AML-193 (cell line): ENCODE measurements at places on chromosomes 6 and 20.

DNA sequence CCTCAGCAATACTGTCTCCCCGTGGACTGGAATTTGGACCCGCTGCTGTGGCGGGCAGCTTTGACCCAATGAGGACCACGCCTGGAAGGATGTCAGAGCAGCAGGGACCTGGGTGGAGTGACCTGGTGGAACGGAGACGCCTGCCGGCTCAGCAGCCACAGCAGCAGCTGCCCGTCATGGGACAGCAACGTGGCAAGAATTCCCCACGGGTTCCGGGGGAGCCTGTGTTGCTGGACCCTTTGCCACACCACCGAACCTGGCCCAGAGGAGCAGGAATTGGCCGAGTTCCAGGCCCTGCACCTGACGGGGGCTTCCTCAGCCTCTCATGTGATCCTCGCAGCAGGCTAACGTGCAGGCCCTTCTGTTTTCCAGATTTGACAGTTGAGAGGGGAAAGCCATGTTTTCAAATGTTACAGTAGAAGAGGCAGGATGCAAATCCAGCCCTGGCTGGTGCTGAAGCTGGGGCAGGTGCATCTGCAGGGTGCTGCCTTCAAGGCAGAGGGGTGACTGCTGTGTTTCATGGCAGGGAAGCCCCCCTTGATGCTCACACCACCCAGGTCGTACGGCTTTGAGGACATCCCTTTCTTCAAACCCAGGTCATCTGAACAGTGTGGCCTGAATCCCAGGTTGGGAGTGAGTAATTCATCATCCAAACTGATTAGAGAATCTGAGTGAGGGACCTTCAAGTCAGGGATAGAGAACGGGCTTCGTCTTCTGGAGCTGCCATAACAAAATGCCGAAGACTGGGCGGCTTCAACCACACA lies 93.4 kb downstream of the THBS2 start:
- no peak for DNase-seq

DNA sequence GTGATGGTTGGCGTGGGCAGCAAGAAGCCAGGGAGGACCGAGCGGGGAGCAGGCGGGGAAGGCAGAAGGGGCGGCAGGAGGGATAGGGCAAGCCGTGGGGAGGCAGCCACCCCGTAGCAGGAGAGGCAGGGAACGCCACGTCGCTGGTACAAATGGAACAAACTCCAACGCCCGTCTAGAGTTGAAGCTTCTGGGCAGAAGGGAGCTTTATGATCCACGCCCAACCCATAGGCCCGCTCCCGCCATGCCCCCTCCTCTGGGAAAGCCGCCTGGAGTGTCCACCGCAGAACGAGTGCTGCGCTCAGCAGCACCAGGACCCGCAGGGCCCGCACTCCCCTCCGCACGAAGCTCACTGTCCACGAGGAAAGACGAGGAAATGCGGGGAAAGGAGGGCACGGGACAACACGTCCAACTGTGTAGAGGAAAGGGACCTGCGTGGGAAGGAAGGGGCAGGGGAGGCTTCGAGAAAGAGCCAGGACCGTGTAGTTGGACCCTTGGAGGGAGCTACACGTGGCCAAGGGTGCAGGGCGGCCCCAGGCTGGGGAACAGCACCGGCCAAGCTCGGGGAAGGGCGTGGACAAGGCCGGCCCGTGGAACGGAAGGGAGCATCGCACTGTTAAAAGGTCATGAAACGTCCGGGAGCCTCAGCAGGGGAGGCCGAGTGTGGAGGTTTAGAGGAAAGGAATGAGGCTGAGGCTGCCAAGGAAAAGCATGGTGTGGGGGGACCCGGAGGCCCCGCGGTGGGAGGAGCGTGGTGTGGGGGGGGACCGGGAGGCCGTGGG lies 204.0 kb downstream of the DLL1 start:
- DNase-seq, result no peak

GRCh38 chr6:27505209-27506027 lies 32.5 kb upstream of the ZNF184 start:
- no peak for DNase-seq

DNA sequence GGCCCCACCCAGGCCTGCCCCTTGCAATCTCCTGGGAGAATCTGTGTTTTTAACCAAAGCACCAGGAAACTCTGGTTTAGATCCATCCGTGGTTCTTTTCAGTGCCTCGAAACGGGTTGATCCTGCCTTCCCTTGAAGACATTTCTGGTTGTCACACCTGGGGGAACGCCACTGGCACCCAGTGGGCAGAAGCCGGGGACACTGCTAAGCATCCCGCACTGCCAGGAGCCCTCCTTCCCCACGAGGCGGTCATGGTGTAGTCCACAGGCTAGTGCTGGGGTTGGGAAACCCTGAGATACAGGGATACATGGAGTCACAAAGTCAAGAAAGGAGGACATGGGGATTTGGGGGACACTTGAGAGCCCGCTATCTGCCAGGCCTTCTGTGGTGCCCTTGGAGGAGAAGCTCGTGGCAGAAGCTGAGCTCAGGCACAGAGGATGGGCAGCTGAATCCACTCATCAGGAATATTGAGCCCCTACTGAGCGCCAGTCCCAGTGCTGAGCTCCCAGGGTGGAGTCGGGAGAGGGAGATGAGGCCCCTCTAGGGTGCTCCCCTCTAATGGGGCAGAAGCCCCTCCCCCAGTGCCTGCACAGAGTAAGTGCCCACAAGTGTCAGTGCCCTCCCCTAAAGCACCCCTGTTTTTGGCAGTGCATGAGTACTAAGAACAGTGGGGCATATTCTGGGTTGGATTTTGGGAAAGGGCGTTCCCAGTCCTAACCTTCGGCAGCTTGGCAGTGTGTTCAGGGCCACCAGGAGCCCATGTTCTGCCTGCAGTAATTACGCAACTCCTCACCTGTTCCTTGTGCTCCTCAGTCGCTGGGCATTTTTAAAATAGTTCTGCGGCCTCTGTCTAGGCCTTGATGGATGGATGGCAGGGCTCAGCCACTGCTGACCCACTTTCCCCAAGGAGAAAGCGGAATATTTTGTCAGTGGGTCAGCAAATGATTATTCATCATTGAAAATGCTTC lies 25.6 kb upstream of the PHACTR3 start:
- no peak for DNase-seq

DNA sequence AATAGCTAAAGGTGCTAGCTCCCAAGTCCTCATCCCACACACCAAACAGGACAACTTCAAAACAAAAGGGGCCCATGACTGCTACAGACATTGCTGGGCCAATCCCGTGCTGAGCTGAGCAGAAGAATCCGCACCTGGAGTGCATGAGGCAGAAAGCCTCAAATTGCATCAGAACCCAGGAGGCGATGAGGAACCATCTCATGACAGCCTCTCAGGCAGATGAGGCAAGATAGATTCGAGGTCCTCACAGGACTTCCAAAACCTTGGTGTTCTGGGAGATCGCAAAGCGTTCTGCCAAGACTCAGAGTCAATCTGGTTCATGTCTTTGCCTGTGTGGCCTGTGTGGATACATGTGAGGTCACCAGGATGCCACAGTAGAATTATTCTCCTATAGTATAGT lies 32.8 kb upstream of the SSTR4 start:
- no peak for DNase-seq

DNA sequence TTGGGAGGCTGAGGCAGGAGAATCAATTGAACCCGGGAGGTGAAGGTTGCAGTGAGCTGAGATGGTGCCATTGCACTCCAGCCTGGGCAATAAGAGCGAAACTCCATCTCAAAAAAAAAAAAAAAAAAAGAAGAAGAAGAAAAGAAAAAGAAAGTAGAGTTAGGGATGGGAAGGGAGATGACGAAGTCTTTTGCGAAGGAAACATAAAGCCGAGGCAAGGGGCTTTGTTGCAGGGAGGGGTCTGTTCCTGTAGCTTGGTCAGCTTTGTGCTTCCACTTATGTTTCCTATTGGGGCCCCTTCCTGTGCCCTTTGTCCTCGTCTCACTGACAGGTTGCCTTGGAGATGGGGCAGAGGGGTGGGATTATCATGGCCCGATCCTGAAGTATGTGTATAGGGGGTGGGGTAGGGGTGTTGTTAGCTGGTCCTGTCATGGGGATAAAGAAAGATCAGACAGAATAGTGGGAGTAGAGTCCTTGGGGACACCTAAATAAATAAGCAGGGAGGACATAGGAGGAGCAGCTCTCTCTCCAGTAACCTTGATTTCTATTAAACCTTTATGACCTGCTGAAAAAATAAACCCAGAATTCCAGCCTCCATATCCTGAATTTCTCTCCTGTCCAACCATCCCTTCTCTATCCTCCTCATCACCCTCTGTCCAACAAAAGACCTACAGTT lies 1.1 kb upstream of the CLIC1 start:
- peak; percentile 60 for DNase-seq

- no peak for DNase-seq
Observed at GRCh38 chr6:55969526-55969925, 94.1 kb upstream of the BMP5 start.

DNA sequence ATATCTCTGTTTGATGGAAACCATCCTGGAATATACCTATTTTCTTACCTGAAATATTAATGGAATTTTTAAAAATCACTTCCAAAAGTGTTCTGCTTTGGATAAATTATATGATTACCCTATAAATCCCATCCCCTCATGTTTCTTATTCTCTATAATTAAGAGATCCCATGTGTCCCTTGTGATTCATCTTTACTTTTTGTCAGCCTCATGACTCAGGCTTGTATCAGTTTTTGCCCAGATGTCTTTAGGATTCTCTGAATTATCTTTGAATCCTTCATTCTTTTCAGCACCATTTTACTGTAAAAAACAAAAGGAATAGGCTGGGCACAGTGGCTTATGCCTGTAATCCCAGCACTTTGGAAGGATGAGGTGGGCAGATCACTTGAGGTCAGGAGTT lies 804.5 kb upstream of the CITED2 start:
- no peak for DNase-seq

DNA sequence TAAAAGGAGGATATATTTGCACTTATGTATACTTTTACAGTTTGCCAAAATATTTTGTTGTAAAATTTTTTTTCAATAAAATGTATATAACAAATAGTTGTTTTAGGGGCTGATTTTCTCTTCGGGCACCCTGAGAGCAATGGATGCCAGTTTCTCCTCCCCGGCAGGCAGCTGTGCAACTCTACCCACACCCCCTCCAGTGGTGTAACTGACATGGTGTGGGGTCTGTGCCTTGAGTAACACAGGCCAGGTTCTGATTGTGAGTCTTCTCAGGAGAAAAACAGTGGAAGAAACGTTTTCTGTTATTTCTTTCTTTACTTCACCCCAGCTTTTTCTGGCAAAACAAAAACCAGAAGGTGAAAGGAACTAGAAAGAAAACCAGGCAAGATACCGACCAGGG lies 6.1 kb downstream of the FOXF2 start:
- no peak for DNase-seq

- no peak for DNase-seq
Observed at GRCh38 chr6:3762359-3762758, 10.8 kb upstream of the PXDC1 start.

DNA sequence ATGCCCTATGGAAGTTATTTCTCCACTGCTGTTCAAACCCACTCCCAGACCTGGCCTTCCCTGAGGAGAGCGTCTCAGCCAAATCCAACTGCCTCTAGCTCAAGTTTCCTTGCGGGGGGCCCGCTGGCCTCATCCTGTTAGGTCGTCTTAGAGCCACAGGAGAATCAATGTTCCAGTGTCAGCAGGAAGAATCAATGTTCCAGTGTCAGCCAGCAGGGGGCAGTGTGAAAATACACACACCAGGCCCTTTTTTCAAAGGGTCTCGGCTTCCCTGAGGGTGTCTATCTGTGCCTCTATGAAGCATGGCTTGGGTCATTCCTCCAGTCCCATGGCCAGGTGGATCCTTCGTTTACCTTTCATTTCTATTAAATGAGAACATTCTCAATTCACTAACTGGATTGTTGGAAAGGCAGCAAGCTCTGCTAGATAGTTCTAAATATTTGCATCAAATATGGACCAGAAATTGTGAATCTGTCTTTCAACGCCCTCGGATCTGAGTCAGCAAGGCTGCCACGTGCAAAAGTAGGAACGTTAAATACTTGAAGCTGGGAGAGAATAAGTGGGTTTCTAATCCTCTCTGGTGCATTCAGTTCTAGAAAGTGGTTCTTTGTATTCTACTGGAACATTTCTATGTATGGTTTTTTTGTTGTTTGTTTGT lies 19.2 kb downstream of the PRND start:
- peak; percentile 25 for DNase-seq

- no peak for DNase-seq
Observed at GRCh38 chr6:17987697-17988421, 424 bp upstream of the KIF13A start.

- DNase-seq, result no peak
Observed at GRCh38 chr6:3773678-3774298, 22.3 kb upstream of the PXDC1 start.

DNA sequence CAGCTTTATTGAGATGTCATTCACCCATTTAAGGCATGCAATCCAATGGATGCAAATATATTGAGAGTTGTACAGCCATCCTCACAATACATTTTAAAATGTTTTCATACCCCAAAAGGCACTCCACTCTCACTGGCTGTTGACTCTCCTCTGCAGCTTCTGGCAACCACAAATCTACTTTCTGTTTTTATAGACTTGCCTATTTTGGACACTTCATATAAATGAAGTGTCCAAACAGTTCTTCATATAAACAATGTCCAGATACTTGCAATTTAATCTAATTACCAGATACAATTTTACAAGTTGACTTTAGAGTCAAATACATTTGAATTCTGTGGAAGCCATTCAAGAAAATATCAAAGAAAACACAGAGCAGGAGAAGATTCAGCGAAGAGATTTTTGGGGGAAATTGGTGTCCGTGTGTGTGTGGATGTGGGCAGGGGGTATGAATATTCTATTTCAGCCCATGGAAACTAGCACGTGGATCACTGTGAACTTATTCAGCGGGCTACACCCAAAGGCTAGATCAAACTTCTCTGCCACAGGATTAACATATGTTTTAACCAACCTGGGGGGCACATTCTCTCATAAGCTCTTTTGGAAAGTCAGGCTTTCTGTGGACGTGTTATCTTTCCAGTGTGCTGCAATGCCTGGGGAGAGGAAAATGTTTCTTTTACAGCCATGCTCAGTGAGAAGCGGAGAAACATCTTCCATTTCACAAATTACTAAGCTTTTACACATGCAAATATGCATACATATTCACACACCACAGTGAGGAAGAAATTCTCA lies 73.9 kb downstream of the PLG start:
- DNase-seq, result no peak

DNA sequence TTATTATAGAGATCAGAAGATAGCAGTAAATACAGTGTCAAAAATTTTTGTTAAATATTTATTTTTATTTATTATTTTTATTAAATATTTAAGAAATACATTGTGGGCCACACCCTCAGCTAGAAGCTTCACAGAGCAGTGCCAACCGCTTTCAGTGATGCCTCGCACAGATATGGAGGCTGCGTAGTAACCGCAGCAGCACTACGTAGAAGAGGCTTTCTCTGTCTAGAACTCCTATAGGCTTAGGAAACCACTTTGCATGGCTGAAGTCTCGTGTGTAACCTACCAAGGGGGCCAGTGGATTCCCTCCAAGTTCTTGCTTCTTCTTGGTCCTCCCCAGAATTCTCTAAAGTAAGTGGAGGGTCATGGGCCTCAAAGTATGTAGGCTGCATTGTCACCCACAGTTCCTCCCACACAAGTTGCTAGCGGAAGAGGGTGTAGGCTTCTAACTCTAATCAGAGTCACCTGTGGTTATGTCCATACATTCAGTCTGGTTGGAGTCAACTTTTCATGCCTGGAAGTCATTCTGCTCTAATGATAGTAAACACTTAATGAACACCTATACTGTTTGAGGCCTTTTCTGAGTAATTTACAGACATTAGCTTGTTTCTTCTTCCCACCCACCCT lies 285.6 kb downstream of the CDKAL1 start:
- no peak for DNase-seq

- DNase-seq, result no peak
Observed at GRCh38 chr20:62149532-62150309, 6.2 kb downstream of the SS18L1 start.
